ENCODE measurements at places on chromosomes 7 and 10.

DNA sequence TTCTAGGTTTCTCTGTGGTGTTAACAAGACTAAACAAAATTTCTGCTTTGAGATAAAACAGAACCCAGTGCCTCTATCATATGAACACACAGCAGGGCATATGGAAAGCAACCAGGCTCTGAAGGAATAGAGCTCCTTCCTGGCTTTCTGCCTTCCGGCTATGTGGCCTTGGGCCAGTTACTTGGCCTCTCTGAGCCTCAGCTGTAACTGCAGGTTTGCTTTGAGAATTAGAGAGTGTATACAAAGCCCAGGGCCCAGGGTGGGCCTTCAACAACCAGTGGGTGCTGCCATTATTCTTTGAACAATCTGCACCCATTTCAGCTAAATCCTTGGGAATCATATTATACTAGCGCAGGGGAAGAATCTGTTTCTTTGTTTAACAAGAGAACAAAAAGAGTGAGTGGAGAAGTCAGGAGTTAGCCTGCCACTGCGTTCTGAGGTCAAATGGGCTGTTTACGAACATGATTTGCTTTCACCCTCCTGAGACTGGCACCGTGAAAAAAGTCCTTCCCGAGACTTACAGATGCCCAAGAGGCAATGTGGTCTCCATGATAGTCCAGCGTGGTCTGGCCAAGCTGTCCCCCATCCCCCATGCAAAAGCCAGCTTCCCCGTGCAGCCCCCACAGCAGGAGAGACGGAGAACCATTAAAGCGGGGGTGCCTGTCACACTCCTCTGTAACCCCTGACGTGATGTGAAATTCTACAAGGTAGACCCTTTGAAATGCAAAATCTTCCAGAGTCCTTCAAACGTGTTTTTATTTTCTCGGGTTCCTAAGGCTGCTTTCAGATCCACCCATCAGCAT, 4.9 kb downstream of the FAM53B start:
- no peak for DNase-seq

DNA sequence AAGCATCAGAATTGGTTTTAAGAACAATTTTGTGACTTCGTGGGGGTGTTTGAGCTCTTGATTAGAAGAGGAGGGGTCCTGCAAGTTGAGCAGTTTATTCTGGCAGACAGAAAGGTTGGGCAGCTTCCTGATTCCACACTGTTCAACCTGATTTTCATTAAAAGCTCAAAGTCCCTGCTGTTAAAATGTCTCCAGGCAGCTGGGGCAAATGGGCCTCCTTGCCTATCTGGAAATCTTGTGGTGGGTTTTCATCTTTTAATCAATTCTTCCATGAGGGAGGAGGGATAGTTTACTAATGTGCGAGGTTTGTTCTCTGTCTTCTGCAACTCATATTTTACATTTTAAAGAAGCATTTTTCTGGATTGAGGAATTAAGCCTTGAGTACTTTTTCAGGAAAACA, 276.7 kb downstream of the NXPH1 start:
- DNase-seq, result no peak

DNA sequence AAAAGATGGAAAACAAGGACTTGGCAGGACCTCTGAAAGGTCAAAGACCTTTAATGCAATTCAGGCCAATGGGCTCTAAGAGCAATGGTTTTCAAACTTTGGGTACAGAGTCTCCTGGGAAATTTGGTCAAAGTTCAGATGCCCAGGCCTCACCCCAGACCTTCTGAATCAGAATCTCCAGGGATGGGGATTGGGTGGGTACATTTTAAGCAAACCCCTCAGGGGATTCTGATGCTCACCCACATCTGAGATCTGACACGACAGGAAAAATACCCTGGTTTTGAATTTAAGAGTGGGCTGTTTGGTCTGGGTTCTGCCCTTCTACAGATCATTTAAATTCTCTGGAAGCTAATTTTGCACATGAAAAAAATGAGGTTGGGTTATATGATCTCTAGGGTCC, 214.8 kb upstream of the PLXNA4 start:
- DNase-seq, result no peak

DNA sequence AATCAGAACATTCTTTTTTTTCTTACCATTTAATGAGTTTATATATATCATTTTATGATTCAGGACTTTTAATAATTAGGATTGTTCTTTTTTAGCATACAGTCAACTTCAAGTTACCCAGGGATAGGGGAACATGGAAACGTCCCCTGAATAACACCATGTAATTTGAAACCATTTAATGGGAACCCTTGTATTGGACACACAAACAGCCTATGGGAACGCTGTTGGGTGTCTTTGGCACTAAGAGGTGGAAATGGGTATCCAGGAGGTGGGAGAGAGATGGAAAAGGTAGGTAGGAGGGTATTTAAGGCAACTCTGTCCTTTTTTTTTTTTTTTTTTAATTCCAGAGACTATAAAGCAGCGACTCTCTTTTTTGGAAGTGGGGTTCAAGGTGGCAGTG, 2.6 kb downstream of the LUC7L2 start:
- DNase-seq, result no peak

DNA sequence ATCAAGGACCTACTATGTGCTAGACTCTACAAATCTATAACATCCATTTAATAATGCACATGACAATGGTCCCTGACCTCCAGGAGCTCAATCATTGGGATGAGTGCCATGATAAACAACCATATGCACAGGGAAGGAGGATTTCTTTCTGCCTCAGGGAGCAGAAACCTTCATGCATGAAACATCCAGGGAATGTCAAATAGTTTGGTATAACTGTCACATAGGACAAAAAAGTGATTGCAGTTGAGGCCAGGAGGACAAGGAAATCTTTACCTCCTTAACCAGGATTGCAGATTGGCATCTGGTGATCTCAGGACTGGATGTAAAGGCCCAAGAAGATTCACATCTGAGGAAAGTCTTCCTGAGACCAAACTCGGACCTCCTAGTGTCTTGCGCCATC, 993.1 kb downstream of the KCNMA1 start:
- no peak for DNase-seq

DNA sequence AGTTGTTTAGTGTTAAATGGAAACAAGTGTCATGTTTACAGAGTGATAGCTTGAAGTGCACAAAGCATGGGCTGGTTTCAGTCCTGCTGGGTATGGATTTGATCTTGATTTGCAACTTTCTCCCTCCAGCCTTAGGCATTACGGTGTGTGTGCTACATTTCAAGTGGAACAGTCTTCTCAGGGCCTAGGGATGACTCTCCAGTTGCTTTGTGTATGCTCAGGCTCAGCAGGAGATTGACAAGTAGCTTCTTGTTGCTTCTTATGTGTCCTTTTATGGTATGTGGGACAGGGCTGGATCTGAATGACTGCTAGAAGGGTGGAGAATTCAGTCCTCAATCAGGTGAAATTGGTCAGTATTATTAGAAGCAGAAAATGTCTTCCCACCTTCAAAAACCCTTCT, 51.3 kb upstream of the PLEKHA1 start:
- DNase-seq, result no peak

GRCh38 chr10:67858971-67859370, 21.0 kb upstream of the DNAJC12 start:
- DNase-seq, result no peak

GRCh38 chr7:105473163-105473562, 48.9 kb downstream of the PUS7 start:
- DNase-seq, result no peak

Measured in NCI-H1930 (cell line).